KBM-7 (cell line): ENCODE measurements at places on chromosomes 16 and 17.
A peak's percentile ranks its signal among the peaks of the same experiment; 100 is the strongest.

GRCh38 chr16:89864527-89864820 is 8.9 kb upstream of the TCF25 start:
- DNase-seq: no peak

- no peak for DNase-seq
Observed at GRCh38 chr17:72381597-72382397, 261.0 kb downstream of the SOX9 start.

DNA sequence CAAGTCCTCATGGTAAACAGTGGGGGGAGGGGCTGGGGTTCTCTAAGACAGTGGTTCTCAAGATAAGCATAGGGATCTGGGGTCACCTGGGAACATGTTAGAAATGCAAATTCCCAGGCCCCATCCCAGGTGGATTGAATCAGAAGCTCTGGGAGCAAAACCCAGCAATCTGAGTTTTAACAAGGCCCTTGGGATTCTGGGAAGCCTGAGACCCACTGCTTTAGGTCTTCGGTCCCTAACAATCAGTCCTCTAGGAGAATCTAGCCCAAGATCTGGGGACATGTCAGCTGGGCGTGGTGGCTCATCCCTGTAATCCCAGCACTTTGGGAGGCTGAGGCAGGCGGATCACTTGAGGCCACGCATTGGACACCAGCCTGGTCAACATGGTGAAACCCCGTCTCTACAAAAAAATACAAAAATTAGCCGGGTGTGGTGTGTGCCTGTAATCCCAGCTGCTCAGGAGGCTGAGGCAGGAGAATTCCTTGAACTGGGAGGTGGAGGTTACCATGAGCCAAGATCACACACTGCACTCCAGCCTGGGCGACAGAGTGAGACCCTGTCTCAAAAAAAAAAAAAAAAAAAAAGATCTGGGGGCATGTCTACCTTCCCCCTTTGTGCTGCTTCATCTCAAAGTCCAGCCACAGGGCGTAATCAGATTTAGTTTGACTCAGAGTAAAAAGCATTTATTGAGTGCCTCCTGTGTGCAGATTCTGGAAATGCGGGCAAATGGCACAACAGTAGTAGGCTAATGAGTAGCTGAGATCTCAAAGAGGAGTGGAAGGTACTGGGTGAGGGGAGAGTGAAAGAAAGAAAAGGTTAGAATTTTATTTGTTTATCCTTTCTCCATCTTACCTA is 8.8 kb upstream of the NR1D1 start:
- DNase-seq: peak; percentile 38

DNA sequence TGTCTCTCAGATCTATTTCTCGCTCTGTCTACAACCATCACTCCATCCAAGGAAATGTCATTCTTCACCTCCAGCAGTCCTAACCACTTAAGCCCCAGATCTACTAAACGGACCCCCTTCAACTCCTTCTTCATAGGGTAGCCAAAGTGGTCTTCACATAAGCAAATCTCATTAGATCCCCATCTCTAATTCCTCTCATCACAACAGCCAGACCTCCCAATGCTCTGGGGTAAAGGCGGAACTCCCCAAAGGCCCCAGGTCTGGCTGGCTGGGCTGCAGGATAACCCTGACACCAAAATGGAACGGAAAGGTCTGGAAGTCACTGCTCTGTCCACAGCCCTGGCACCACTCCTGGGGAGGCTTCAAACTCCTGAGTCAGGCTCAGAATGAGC is 11.1 kb downstream of the ST3GAL2 start:
- no peak for DNase-seq

DNA sequence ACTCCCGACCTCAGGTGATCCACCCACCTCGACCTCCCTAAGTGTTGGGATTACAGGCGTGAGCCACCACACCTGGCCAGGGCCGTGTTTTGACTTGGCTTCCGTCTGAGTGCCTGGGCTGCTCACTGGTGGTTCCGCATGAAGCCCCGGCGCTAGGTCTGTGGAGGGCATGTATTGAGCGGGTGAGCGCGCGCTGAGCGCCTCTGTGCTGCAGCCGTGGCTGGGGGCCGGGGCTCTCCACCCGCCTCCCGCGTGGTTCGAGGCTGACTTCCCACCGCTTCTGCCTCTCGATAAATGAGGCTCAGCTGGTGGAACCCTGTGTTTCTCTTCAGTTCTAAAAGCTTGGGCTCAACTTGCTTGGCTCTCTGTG is 38.9 kb upstream of the ATP2A3 start:
- DNase-seq: peak; percentile 25

GRCh38 chr17:12553625-12554024 is 112.1 kb upstream of the MYOCD start:
- no peak for DNase-seq
